ENCODE measurements at places on chromosomes 3 and 15.

GRCh38 chr3:38643090-38643489, 6.4 kb downstream of the SCN5A start:
- DNase-seq: no peak

GRCh38 chr3:62167566-62168262, 205.6 kb downstream of the FEZF2 start:
- no peak for DNase-seq

DNA sequence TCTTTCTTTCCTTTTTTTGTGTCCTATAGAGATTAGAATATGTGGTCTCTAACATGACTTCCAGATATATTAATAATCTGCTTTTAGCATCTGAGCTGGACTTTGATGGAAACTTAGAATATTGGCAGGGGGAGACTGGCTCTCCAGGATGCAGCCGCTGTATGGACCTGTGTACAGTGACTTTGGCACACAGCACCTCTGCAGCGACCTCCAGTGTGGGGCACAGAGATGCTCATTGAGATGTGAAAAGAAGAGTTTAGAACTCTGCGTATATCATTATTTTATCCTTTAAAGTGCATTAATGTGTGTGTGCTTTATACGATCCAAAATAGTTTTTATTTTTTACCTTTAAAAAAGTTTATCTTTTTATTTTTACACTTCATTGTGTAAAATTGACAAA, 18.3 kb downstream of the CFAP161 start:
- no peak for DNase-seq

DNA sequence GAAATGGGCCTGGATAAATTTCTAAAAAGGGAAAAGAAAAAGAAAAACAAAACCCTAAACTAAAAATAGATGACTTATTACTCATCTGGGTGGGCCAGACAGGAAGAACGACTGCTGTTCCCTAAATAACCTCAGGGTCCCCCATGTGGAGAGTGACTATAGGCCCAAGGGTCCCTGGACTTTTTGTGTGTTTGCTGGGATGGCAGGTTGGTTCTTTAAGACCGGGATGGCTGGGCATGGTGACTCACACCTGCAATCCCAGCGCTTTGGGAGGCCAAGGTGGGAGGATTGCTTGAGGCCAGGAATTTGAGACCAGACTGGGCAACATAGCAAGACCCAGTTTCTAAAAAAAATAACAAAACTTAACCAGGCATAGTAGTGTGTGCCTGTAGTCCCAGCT, 43.8 kb upstream of the TRA2B start:
- no peak for DNase-seq

DNA sequence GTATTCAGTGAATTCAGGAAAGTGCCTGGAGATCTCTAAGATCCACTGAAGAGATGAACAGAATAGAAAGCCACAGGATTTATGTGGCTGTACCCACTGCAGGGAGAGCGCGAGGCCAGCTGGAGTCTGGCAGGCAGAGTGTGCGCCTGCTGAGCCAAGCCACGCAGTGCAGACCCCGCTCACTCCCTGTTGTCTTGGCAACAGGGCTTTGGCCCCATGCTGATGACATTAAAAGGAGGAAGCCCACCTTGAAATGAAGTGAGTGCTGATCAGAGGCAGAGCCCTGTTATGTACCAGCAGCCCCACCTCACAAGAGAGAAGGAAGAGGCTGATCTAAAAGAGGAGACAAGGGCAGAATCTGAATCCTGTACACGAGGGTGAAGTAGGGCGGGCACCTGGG, 36.7 kb downstream of the PXYLP1 start:
- no peak for DNase-seq

DNA sequence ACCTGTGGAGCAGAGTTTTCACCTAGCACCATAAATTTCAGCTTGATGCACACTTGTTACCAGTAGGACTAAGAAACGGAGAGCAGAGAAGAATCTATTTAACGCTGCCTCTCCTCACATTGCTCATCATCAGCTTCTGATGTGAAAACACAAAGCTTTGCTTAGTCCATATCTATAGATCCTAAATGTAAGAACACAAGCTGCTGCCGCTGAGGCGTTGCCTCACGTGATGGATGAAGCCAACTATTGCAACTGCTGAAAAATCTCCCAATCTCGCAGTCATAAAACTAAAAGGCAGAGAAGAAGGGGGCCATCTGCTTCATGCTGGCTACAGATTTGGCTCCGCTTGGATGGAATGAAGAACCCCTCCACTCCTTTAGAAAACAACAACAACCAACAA, 42.7 kb downstream of the CADPS start:
- no peak for DNase-seq

GRCh38 chr3:173399044-173399443, 1.5 kb downstream of the NLGN1 start:
- no peak for DNase-seq

DNA sequence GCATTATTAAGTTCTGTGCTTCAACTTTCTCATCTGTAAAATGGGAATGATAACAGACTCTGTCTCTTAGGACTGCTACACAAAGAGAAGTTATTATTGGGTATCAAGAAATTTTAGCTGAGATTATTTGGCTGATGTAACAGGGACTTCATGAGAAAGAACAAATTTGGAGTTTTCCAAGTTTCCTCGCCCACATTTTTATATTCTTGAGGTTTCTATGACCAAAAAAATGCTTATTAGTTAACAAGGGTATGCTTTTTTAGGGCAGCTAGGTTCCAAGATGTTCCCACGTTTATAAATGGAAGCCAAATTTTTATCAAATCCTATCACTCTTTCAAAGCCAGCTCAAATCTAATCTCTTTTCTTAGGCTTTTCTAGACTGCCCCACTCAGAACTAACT, 50.6 kb upstream of the C3orf80 start:
- DNase-seq: no peak

GRCh38 chr3:6753536-6753935, 107.4 kb upstream of the GRM7 start:
- no peak for DNase-seq

GRCh38 chr3:48405971-48406370, 23.9 kb downstream of the PLXNB1 start:
- DNase-seq: no peak

DNA sequence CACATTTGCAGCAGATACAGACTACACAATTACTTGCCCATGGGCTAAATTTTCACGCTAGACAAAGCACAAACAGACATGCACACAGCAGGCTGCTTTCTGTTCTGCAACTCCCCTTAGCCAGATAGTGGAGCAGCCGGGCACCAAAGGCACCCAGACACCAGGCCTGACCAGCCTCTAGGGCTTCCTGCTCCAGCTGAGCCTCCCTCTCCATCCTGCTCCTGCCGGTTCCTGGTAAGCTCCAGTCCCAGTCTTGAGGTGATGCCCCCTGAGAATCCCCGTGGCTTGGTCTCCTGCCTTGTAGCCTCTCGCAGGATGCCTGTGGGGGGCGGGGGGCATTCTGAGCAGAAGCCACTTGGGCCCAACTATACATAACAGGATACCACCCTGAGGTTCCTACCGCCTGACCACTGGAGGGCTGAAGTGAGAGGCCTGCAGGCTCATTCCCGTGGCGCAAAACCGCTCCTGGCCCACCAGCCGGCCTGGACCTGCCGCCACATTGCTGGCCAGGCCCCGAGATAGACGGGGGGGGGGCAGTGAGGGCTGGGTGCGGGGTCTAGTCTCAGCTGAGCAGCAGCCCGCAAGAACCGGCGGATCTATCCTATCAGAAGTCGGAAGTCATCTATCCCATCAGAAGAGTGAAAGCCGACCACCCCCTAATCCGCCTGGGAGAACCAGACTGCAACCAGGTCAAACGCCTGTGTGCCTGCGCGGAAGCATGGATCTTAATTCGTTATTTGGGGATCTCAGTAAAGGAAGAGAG, 3.9 kb downstream of the FOXL2 start:
- no peak for DNase-seq

DNA sequence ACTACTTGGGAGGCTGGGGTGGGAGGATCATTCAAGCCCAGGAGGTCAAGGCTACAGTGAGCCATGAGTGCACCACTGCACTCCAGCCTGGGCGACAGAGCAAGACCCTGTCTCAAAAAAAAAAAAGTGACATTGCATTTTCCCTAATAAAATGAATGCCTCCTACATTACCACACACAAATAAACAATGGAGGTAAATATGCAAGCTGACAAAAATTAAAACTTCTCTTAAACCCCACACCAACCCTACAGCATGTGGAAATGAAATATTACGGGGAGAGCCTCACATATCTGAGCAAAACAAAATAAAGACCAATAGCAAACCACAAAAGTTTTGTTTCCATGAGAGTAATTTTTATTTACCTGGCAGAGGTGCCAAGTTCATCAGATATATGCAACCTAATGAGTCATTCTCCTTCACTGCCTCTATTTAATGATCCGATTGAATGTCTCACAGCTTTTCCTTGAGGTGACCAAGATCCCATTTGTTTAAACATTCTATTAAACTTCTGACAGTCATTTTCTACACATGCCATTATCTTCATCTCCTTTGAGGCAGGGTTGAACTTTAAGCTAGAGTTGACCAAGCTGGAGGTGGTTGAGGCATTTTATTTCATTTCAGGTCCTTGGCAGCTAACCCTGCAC, 9.4 kb upstream of the CAV3 start:
- DNase-seq: no peak

GRCh38 chr3:52240059-52240885, 1.3 kb upstream of the TWF2 start:
- DNase-seq: peak; percentile 22

- no peak for DNase-seq
These were observed 1.0 kb downstream of the NGRN start for GRCh38 chr15:90266485-90266884.

GRCh38 chr3:160546727-160547126, 18.6 kb downstream of the KPNA4 start:
- no peak for DNase-seq

GRCh38 chr15:99017322-99017701, 9.7 kb upstream of the PGPEP1L start:
- DNase-seq: no peak

GRCh38 chr3:183275418-183275817, 22.4 kb downstream of the B3GNT5 start:
- DNase-seq: no peak

DNA sequence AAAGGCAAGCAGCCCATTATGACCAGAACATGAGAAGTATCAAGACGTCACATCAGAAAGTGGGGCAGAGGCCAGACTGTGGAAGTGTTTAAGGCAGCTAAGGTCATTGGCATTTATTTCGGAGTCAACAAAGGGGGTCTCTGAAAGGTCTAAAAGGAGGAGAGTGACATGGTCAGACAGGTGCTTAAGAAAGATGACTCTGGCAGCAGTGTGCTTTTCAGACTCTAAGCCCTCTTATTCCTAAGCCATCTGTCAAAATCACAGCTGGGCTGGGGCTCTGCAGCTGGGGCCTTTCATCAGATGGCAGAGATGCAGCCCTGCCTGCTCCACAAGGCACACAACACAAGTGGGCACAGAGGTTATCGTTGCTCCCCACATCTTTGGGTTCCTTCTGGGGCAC, 14.0 kb downstream of the FBXL22 start:
- no peak for DNase-seq

GRCh38 chr3:122977746-122978466, 49.7 kb downstream of the SEMA5B start:
- DNase-seq: no peak

DNA sequence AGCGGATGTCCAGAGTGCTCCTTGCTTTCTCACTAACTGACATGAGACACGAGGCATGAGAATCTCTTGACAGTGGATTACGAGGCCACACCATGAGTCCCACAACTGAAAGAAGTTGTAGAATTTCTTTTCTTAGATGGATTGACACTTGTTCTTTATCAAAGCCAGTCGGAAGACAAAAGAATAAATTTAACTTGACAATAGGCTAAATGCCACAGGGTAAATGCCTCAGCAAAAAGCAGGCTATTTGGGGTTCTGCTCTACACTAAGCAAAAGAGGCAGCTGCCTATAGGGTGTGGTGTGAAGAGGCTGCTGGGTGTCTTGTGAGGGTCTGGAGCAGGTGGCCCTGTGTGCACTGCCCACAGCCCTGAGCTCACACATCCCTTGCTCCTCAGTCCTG, 135.1 kb upstream of the SEMA6D start:
- DNase-seq: no peak

DNA sequence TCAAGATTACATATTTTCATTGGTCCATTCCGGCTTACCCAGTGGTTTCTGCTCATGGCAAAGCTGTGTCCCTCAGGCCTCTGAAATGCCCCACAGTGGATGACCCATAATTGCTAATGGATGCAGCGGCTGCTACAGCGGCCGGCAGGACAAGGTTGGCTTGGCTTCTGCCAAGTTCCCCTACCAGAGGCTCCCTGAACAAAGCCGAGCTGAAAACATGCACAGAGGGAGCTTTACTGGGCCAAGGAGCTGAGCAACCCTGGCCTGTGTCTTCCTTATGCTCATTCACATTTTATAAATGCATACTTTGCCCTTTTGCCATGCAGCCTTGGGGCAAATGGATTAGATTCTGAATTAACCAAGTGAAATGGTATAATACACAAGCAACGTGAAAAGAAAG, 150.5 kb downstream of the NTRK3 start:
- DNase-seq: no peak

- no peak for DNase-seq
These were observed 2.5 kb downstream of the VILL start for GRCh38 chr3:37993067-37993455.

DNA sequence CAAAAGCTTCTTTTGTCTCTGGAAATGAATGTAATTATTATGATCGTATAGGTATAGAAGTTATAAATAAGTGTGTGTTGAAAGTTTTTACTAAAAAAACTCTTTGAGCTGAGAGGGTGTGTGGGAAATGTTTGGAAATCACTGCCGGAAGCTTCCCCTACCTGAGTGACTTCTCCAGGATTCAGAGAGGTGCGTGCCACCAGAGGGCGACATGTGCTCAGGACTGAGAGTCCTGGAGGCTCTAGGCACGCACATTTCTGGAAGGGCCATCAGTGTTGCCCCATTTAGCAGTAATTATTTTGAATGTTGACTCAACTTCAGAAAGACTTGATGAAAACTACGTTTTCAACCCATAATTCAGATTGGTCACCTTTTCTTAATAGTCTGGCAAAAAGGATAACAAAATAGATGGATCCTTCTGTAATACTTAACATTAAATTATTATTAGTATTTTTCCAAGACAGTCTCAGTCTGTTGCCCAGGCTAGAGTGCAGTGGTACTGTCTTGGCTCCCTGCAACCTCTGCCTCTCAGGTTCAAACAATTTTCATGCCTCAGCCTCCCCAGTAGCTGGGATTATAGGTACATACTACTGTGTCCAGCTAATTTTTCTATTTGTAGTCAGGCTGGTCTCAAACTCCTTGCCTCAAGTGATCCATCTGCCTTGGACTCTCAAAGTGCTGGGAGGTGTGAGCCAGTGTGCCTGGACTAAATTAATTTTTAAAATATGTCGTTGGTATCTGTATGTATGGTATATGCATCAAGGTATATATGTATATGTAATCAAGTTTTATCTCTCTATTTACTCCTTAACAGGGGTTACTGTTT, 34.5 kb downstream of the GPR171 start:
- DNase-seq: peak; percentile 63

GRCh38 chr15:49718846-49719245, 98.0 kb downstream of the DTWD1 start:
- no peak for DNase-seq

- no peak for DNase-seq
These were observed 13.5 kb downstream of the PTPRG start for GRCh38 chr3:61574854-61575253.

All from stimulated activated CD8-positive, alpha-beta memory T cell treated with anti-CD3 and anti-CD28 coated beads, Interleukin-4, amount 100 ng/mL, for 1 hour (primary cell).